ENCODE measurements at places on chromosomes 1 and 21.

GRCh38 chr1:50822035-50822776, 137.9 kb downstream of the FAF1 start:
- DNase-seq: no peak

- DNase-seq: peak; percentile 31
Observed at GRCh38 chr1:153775458-153776327, 486 bp downstream of the SLC27A3 start.

DNA sequence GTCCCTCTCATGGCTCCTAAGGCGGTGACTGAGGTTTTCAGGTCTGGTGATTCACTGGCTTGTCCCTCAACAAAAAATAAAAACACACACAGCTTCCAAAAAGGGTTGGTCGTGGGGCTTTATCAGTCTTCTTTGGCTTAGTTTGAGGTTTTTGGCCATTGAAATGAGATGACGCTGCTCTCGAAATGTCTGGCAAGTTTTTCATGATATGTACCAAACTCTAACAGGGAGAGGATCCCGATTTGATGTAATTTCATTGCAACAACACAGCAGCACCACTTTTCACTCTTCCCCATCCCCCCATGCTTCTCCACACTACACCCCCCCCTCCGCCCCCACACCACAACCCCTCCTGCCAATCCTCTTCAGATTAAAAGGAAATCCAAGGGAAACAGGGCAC, 187.1 kb upstream of the NFIA start:
- DNase-seq: no peak

DNA sequence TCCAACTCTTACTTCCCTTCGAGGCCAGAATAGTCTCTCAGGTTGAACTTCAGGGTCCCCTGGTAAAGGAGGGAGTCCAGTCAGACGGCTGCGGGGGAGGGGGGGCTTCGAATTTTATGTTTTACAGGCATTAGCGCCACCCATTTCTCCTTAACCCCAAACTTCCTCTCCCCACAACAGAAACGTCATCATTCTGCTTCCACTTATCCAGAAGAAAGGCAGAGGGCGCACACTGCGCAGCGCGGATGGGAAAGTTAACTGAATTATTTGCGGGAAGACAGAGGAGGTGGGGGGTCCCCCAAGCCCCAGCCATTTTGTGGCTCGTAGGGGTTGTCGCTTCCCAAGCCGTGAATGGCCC, 529 bp upstream of the PRMT2 start:
- DNase-seq: no peak

DNA sequence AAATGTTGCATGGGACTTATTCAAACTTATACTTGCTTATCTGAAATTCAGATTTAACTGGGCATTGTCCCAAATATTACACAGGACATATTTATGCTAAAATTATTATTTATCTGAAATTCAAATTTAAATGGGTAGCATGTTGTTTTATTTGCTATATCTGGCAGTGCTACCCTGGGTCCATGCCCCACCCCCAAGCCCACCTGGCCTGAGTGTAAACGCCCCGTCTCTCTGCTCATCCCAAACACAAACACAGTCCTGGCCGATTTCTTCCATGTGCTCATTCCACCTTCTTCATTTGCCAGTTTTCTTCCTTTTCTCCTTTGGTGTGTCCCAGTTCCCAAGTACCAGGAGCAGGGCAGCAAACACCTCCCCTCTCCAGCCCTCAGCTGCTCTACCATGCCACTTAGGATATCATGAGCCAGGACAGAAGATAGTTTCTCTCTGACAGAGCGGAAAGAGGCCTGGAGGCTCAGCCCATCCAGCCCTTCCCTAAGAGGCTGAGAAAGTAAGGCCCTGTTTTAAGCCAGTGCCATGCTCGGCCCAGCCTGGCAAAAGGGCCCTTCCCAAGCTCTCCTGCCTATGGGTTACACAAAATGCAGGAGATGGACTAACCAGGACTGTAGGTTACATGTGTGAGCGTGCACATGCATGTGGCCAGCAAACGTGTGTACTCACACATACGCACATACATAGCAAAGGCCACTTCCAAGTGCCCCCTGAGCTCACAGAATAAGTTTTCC, 69.5 kb downstream of the UBE2T start:
- DNase-seq: no peak

GRCh38 chr1:225498549-225499136, 70.8 kb upstream of the LBR start:
- no peak for DNase-seq

DNA sequence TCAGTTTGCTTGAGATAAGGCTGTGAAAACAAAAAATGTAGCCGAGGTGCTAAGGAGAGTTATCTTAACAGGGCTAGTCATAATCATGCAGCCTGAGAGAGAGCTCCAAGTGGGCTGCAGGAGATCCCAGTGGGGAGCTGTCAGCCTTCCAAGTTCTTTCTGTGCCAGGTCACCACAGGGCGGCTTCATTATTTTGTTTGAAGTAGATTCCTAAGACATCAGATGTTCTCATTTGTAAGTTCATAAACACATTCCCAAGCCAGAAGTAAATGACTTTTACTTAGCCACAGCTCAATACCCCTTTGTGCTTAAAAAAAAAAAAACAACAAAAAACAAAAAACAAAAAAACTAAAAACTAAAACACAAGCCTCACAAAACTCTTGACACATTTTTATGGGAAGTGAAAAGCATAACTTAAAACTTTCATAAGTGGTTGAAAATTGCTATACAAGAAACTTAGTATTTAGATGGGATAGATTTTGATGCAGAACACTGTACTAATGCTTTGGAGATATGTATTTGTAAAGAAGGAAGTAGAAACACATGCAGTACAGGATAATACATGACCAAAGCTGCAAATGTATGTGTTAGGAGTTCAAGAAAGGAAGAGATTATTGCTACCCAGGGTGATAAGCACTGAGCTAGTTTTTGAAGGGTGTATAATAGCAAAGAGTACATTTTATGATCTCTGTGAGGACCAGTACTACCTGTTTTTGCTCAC, 8.6 kb downstream of the CDC14A start:
- DNase-seq: no peak

- no peak for DNase-seq
Observed at GRCh38 chr1:59878370-59878769, 48.2 kb downstream of the CYP2J2 start.

DNA sequence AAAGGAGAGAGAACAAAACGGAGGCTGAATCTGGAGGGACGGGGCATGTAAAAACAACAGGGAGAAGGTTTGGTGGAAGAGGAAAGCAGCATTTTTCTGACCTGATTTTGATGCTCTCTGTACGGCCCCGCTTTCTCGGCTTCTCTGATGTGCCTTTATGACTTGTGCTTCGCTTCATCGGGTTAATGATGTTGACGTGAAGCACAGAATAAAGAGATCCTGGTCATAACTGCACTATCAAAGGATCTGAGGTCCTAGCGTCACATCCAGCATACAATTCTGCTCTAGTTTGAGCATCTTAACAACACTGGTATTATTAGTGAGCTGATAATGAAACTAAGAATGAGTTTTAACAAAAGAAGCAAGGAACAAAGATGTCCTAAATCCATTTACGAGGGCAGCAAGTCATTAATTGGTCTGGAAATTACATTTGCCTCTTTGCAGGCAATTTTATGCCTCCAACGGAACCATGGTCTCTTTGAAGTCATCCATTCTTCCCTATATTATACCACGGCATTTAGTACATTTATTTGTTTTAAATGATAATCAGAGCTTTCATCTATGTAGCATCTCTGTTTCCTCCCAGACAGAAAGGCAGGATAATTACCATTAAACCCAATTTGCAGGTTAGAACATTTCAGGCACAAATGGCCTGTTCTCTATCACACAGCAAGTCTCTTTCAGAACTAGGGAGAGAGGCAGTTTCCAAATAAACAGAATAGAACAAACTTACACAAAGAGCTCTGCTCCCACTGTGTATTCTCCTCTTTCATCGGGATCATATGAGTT, 45.3 kb upstream of the B3GALNT2 start:
- DNase-seq: no peak

DNA sequence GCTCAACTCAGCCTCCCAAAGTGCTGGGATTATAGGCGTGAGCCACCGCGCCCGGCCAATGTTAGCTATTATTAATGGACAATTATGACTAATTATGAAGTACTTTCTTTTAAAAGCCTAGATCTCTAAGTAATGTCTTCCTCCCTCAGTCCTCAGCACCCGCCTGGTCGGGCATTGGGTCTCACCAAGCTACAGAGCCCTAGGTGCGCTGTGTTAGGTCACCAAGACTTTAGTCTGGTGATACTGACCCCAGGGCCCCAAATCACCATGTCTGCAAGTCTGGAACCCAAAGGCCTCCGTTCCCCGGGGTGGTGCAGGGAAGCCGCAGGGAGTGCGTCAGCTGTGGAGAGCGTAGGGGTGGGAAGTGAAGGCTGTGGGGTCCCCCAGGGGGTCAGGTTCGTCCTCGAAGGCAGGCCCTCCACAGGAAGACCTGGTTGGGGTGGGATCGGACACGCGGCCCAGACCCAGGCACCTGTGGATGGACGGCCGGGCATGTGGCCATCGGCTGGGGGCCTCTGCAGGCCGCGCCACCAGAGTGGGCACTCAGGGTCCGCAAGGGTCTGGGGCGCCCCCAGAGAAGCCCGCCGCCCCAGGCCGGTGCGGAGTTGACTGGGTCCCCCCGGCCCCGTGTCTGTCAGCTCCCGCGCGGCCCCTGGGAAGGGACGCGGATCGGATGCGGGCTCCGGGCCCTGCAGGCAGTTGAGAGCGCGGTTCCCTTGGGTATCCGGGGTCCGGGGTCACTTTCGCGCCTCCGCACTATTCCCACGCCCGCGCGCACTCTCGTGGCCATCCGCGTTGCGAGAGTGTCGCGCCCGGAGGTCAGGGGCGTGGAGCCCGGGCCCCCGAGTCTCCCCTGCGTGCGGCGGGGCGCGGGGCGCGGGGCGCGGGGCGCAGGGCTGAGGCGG, 710 bp upstream of the PDXK start:
- no peak for DNase-seq

- no peak for DNase-seq
Observed at GRCh38 chr1:241749945-241750695, 97.9 kb upstream of the EXO1 start.

Data from activated CD4-positive, alpha-beta T cell treated with anti-CD3 and anti-CD28 coated beads for 24 hours (primary cell).